ENCODE measurements at places on chromosomes 7 and 10. TPM values are rescaled to one million over a fixed set of nuclear protein-coding genes. Genes with fewer than 3 reads are reported as not detected.

DNA sequence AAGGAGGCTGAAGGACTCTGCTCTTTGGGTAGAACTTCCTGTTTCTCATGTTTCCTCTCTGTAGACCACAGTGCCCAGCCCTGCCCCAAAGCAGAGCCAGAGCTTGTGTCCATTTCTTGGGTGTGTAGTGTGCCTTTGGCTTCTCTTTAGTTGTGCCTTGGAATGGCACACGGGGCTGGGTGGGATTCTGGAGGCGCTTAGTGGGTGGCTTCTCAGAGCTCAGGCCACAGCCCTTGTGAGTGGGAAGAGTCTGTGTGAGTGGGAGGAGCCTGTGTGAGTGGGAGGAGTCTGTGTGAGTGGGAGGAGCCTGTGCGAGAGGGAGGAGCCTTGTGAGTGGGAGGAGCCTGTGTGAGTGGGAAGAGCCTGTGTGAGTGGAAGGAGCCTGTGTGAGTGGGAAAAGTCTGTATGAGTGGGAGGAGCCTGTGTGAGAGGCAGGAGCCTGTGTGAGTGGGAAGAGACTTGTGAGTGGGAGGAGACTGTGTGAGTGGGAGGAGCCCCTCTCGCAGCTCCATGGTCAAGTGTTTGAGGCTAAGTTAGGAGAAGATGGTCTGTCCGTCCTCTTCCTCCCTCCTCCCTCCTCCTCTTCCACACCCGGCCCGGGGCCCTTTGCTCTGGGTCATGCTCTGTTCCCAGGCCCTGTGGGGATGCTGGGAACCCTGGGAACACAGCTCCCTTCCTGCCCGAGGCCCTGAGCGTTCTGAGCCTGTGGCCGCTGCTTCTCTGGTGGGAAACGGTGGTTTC lies 153.0 kb downstream of the GRK5 start:
- no peaks in the 10 kb centered on the region for H3K36me3 ChIP-seq
- H3K4me1 ChIP-seq = no peaks in the 10 kb centered on the region
- H3K4me3 ChIP-seq = no peak overlapping the region
- no peak overlapping the region for H3K27ac ChIP-seq

EBLN1 gene
- total RNA-seq = not detected

- H3K36me3 ChIP-seq = no peaks in the 10 kb centered on the region
- H3K4me1 ChIP-seq = peaks cover 5% of the 10 kb centered on the region
- H3K4me3 ChIP-seq = no peak overlapping the region
- DNase-seq = no peak
These were observed 188.4 kb upstream of the LYZL1 start for GRCh38 chr10:29100505-29100904.

DNA sequence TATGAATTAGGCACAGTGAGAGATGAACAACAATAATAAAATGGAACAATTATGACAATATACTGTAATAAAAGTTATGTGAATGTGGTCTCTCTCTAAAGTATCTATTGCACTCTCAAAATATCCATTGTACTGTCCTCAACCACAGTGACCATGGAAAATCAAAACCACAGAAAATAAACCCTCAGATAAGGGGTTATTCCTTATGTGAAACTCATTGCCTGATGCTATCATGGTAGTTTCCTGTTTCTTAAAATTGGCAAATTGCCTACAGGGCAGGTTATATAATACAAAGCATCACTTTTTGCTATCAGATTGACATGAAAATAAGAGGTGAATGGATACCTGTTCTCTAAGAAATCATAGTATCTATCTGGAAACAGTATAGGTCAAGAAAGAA lies 3.8 kb downstream of the MCM10 start:
- no peaks in the 10 kb centered on the region for H3K27me3 ChIP-seq
- DNase-seq = no peak
- peaks cover 13% of the 10 kb centered on the region for H3K4me1 ChIP-seq
- H3K36me3 ChIP-seq = no peaks in the 10 kb centered on the region
- no peak overlapping the region for H3K27ac ChIP-seq
- no peak overlapping the region for H3K4me3 ChIP-seq

DNA sequence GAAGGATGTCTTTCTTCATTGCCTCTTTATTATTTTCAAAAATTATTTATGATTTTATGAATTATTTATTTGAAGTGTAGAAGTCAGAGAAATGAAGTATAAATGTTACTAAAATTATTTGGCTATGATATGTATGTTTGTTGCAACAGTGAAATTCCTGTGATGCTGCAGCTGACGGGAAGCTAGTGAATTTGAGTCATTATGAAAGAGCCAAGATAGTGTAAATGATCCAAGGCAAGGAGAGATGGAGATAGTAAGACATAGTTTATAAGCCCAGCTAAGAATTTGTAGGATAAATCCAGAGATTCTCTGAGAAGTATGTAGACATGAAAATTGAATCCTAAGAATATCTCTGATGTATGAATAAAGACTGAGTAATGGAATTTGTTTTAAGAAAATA lies 30.8 kb downstream of the CASD1 start:
- H3K4me3 ChIP-seq = no peak overlapping the region
- no peak for DNase-seq
- no peaks in the 10 kb centered on the region for H3K36me3 ChIP-seq
- H3K27me3 ChIP-seq = no peaks in the 10 kb centered on the region
- no peaks in the 10 kb centered on the region for H3K4me1 ChIP-seq

ABCB4 gene
- total RNA-seq = under 0.01 TPM

GRCh38 chr10:78339251-78339650 lies 305.6 kb downstream of the RPS24 start:
- H3K36me3 ChIP-seq = no peaks in the 10 kb centered on the region
- DNase-seq = peak; percentile 76
- no peak overlapping the region for H3K4me3 ChIP-seq
- peaks cover 40% of the 10 kb centered on the region for H3K4me1 ChIP-seq
- peaks cover 3% of the 10 kb centered on the region for H3K27me3 ChIP-seq
- no peak overlapping the region for H3K27ac ChIP-seq

GRCh38 chr7:146115851-146116520 lies 615 bp upstream of the CNTNAP2 start:
- peak; percentile 90 for DNase-seq
- H3K36me3 ChIP-seq = no peaks in the 10 kb centered on the region
- no peak overlapping the region for H3K27ac ChIP-seq
- H3K27me3 ChIP-seq = no peaks in the 10 kb centered on the region
- no peaks in the 10 kb centered on the region for H3K4me1 ChIP-seq

RPEL1 gene
- total RNA-seq = 0.29 TPM

TMEM178B gene
- total RNA-seq = 1.1 TPM

- no peak for DNase-seq
- no peaks in the 10 kb centered on the region for H3K36me3 ChIP-seq
- H3K27ac ChIP-seq = peak overlapping the region; percentile 89
These were observed 34.5 kb downstream of the RTKN2 start for GRCh38 chr10:62234077-62234605.

GRCh38 chr10:58265249-58265648 lies 2.4 kb downstream of the IPMK start:
- peak overlapping the region; percentile 91 for H3K27ac ChIP-seq
- H3K4me3 ChIP-seq = no peak overlapping the region
- H3K27me3 ChIP-seq = no peaks in the 10 kb centered on the region
- no peaks in the 10 kb centered on the region for H3K36me3 ChIP-seq
- H3K4me1 ChIP-seq = peaks cover 18% of the 10 kb centered on the region

- no peaks in the 10 kb centered on the region for H3K27me3 ChIP-seq
- H3K4me3 ChIP-seq = no peak overlapping the region
- H3K36me3 ChIP-seq = peaks cover 14% of the 10 kb centered on the region
- H3K4me1 ChIP-seq = peaks cover 66% of the 10 kb centered on the region
- peak overlapping the region; percentile 78 for H3K27ac ChIP-seq
- peak; percentile 95 for DNase-seq
These were observed 15.1 kb downstream of the PSAP start for GRCh38 chr10:71835671-71836595.

DNA sequence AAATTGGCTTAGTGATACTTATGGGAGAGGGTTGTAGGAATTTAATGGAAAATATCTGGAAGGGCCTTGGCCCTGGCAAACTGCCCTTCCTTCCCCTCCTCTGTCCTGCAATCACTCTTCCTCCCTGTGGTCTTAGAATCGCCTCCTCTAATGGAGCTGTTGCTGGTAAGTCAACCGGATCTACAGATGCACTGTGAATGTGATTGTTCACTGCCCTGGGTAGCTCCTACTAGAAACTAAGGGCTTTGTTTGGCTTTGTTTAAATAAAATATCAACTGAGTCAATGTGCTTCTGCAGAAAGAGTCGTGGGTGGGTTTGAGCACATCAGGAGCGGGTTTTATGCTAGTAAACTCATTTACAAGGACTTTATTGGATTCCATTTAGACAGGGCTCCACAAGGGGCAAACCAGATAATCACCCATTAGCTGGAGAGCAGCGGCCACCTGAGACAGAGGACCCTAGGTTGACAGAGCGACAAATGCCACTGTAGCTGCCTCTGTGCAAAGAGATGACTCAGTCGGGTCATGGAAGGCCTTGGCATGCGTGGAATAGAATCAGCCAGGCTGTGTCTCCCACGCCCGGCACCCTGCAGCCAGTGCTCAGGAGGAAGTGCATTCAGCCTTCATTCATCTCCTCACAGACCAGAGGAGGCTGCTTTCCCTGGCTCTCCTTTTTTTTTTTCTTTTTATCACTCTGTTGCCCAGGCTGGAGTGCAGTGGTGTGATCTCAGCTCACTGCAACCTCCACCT lies 97.9 kb downstream of the GAD2 start:
- no peak overlapping the region for H3K27ac ChIP-seq
- H3K4me1 ChIP-seq = no peaks in the 10 kb centered on the region
- H3K4me3 ChIP-seq = no peak overlapping the region
- H3K36me3 ChIP-seq = no peaks in the 10 kb centered on the region
- DNase-seq = no peak

GRCh38 chr7:801940-802381 lies 30.3 kb upstream of the SUN1 start:
- H3K27me3 ChIP-seq = no peaks in the 10 kb centered on the region
- peak overlapping the region; percentile 39 for H3K4me3 ChIP-seq
- no peak overlapping the region for H3K27ac ChIP-seq
- no peaks in the 10 kb centered on the region for H3K36me3 ChIP-seq
- peak; percentile 48 for DNase-seq
- H3K4me1 ChIP-seq = no peaks in the 10 kb centered on the region

UNCX gene
- total RNA-seq = not detected

DPCD gene
- total RNA-seq = 28.9 TPM

CALHM1 gene
- total RNA-seq = not detected

DNA sequence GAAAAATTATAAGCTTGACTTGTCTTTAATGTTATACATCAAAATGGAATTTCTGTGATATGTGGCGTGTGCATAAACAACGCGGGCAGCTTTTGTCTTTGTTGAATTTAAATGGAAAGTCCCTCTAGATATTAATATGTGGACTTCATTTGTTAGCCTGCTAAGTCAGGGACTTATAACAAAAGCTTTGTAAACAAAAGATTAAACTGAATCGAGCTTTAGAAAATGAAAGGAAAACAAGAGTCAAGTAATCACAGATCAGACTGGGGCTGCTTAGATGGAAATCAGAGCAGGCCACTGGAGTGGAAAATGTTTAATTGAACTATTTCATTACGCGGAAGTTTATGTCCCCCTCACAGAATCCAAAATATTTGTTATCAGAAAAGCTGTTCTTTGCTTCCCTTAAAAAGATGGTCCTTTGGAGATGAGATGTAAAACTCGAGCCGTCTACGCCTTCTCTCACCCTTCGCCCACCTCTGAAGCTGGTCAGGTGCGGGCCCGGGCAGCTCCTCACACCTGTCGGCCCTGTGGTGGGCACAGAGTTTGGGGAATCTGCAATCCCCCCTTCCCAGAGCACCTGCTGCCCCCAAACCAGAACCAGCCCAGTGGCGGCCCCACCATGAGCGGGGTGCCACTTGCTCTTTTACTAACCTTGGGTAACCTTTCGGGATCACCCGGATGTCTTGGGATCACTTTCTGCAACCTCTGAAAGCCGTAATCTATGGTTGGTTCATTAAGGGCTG lies 116.2 kb downstream of the EBF3 start:
- no peak overlapping the region for H3K4me3 ChIP-seq
- H3K4me1 ChIP-seq = no peaks in the 10 kb centered on the region
- no peaks in the 10 kb centered on the region for H3K27me3 ChIP-seq
- no peak overlapping the region for H3K27ac ChIP-seq
- no peak for DNase-seq

- no peak for DNase-seq
- H3K27ac ChIP-seq = no peak overlapping the region
- H3K36me3 ChIP-seq = no peaks in the 10 kb centered on the region
- H3K4me1 ChIP-seq = peaks cover 4% of the 10 kb centered on the region
- H3K27me3 ChIP-seq = peaks cover 47% of the 10 kb centered on the region
These were observed 15.8 kb downstream of the CNPY1 start for GRCh38 chr7:155530601-155531000.

DNA sequence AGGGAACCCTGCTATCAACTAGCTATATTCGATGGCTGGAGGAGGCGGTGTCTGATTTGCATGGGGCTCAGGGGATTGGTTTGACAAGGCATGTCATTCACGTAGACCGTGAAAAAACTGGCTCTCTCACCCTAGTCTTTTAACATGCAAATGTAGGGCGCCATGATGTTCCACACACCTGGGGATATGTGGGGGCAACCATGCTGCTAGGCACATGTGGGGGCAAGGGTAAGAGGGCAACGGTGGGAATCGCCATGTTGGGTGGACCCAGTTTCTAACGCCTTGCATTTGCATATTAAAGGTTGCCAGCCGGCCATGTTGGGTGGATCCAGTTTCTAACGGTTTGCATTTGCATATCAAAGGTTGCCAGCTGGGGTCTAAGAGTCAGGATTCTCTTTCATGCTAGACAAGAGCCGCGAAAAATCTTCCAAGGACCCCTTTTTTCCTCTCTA lies 419.2 kb upstream of the NFE2L3 start:
- no peak for DNase-seq
- H3K27me3 ChIP-seq = no peaks in the 10 kb centered on the region
- no peaks in the 10 kb centered on the region for H3K36me3 ChIP-seq
- H3K27ac ChIP-seq = no peak overlapping the region
- no peak overlapping the region for H3K4me3 ChIP-seq

GRCh38 chr10:91271886-91272285 lies 51.4 kb downstream of the PCGF5 start:
- no peaks in the 10 kb centered on the region for H3K27me3 ChIP-seq
- H3K27ac ChIP-seq = no peak overlapping the region
- DNase-seq = no peak
- peaks cover 7% of the 10 kb centered on the region for H3K36me3 ChIP-seq
- no peaks in the 10 kb centered on the region for H3K4me1 ChIP-seq

- no peak overlapping the region for H3K27ac ChIP-seq
- no peak overlapping the region for H3K4me3 ChIP-seq
- H3K27me3 ChIP-seq = no peaks in the 10 kb centered on the region
- no peaks in the 10 kb centered on the region for H3K36me3 ChIP-seq
- no peaks in the 10 kb centered on the region for H3K4me1 ChIP-seq
These were observed 191.7 kb downstream of the TCERG1L start for GRCh38 chr10:131119626-131120355.

- H3K27me3 ChIP-seq = no peaks in the 10 kb centered on the region
- no peak overlapping the region for H3K4me3 ChIP-seq
- no peaks in the 10 kb centered on the region for H3K36me3 ChIP-seq
- H3K27ac ChIP-seq = no peak overlapping the region
- H3K4me1 ChIP-seq = peaks cover 55% of the 10 kb centered on the region
These were observed 44.8 kb upstream of the ANKRD1 start for GRCh38 chr10:90965720-90966119.

SEMA4G gene
- under 0.01 TPM for total RNA-seq
